T-cell (primary cell): ENCODE measurements at places on chromosomes 1 and 21.

DNA sequence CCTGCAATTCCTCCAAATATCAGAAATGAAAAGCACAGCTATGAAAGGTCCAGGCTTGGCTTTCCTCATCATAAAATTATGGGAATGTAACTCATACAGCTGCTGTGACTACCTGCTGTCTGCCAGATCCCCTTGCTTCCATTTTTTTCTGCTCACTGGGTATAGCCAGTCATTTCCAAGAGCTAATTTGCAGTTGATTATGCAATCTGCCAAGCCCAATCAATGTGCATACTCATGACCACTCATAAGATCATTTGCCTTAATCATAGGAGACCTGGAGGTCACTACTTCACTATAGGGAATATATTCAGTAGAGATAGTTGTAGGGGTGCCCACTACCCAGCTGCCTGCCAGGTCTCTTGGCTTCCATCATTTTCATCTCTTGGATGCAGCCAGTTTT, 417.7 kb upstream of the ZRANB2 start:
- no peak for DNase-seq

GRCh38 chr1:154736841-154737240, 128.9 kb upstream of the ADAR start:
- DNase-seq: no peak

DNA sequence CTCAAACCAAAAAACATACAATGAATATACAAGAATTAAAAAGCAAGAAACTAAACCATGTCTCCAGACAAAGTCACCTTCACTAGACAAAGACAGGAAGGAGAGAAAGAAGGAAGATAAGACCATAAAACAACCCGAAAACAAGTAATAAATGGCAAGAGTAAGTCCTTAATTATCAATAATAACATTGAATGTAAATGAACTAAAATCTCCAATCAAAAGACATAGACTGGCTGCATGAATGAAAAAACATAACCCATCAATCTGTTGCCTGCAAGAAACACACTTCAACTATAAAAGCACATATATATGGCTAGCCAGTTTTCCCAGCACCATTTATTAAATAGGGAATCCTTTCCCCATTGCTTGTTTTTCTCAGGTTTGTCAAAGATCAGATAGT, 100.8 kb upstream of the SAMSN1 start:
- no peak for DNase-seq

GRCh38 chr1:239306426-239306825, 79.9 kb upstream of the CHRM3 start:
- no peak for DNase-seq

DNA sequence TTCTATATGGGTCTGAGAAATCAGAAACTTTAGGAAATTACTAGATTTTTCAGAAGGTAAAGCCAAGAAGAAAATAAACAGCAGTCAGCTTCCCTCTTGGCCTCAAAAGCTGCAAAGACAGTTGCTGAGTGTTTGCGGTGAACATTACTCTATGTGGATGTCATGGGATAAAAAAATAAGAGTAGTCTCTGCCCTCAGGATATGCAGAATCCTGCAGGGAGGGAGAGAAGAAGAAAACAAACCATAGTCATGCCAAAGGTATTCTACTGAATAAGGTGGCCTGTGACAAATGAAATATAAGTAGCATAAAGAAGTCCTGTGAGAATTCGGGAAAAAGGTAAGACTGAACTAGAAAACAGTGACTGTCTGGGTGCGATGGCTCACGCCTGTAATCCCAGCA, 19.0 kb downstream of the YARS1 start:
- no peak for DNase-seq

DNA sequence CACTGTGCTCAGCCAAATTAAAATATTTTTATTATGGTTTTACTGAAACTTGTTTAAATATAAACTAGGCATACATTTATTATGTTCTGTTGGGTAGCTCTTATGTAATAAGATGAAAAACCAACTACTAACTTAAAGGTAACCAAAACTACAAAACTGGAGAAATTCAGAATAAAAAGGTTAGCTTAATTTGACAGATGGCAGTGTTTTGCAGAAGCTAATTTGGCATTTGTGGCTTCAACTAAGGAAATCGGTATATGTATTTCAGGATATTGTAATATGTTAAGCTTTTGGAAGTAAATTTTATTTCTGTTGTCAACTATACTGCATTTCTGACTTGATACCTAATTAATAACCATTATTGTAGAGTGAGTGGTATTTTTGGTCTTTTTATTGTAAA, 18.8 kb downstream of the USP25 start:
- DNase-seq: no peak

GRCh38 chr21:36788120-36788638, 89.3 kb downstream of the SIM2 start:
- no peak for DNase-seq

DNA sequence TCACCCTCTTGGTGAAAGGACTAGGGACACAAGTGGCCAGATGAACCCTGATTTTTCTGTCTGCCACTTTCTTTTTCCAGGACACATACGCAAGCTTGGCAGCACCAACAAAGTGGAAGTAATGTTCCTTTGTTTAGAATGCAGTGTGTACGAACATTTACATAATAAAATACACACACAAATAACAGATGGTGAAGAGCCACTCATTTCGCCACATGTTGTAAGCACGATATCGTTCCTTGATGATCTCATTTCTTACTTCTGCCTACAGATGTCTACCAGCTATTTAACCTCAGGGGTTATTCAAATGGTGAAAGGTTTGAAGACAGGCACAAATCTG, 670.2 kb upstream of the CXADR start:
- DNase-seq: no peak

DNA sequence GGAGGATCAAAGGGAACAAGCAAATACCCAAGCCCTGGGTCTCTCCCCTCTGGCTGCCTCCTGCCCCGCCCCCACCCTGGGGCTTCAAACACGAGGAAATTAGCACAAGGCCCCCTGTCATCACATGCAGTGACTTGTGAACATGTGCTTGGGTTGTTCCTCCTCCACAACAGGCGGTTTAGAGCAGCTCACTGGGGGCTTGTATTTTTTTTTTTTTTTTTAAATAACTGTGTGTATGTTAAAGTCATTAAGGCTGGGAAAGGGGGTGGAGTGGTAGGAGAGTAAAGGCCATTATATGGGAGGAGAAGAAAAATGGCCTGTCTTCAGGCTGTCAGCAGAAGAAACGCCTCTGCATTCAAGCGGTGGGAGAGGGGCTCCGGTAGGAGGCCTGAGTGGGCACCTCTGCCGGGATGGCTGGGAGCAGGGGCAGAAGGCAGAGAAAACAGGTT, 64.2 kb downstream of the PLXNA2 start:
- DNase-seq: no peak

DNA sequence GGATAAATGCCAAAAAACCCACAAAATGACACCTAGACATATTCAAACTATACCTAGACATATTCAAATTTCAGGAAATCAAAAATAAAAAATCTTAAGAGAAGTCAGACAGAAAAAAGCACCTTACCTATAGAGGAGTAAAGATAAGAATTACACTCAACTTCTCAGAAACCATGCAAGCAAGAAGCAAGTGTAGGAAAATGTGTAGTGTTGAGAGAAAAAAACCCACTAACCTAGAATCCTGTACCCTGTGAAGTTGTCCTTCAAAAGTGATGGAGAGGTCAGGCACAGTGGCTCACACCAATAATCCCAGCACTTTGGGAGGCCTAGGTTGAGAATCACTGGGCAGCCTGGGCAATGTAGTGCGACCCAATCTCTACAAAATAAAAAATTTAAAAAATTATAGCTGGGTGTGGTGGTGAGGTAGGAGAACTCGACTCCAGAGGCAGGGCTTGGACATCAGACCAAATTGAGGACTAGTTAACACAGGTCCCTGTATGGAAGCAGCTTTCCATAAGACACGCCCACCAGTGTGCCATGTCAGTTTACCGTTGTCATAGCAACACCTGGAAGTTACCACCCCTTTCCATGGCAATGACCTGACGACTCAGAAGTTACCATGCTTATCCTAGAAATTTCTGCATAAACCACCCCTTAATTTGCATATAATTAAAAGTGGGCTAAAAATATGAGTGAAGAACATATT, 20.7 kb downstream of the PDIK1L start:
- DNase-seq: no peak

- DNase-seq: no peak
Observed at GRCh38 chr1:231733672-231734071, 107.1 kb downstream of the DISC1 start.

- DNase-seq: no peak
Observed at GRCh38 chr1:197896301-197896700, 6.1 kb upstream of the C1orf53 start.

GRCh38 chr1:208242941-208243526, 1.1 kb downstream of the PLXNA2 start:
- no peak for DNase-seq

GRCh38 chr1:35605867-35606182, 32.7 kb downstream of the TFAP2E start:
- DNase-seq: no peak

- no peak for DNase-seq
Observed at GRCh38 chr1:20383631-20384030, 93.0 kb downstream of the VWA5B1 start.

- no peak for DNase-seq
Observed at GRCh38 chr1:154490317-154490716, 11.7 kb upstream of the TDRD10 start.

GRCh38 chr21:31671146-31671716, 11.7 kb downstream of the SOD1 start:
- DNase-seq: no peak

DNA sequence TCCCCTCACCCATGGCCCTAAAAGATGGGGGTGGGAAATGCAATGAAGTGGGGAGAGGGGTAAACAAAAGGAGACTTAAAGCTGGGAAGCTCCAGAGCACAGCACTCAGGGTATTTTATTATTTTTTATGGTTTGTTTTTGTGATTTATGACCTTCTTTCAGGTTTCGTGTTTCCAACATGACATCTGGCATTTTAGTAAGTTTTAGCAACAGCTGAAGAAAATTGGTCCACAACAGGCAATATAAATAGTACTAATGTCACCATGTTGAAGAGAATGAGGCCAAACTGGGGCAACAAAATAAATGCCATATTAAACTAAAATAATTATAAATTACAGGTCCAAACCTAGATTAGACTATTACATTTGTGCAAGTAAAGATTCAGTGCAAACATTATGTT, 56.3 kb downstream of the TBX15 start:
- no peak for DNase-seq

- DNase-seq: no peak
Observed at GRCh38 chr1:85578321-85579295, 2.0 kb upstream of the CCN1 start.

GRCh38 chr1:240169188-240169587, 77.5 kb downstream of the FMN2 start:
- no peak for DNase-seq

DNA sequence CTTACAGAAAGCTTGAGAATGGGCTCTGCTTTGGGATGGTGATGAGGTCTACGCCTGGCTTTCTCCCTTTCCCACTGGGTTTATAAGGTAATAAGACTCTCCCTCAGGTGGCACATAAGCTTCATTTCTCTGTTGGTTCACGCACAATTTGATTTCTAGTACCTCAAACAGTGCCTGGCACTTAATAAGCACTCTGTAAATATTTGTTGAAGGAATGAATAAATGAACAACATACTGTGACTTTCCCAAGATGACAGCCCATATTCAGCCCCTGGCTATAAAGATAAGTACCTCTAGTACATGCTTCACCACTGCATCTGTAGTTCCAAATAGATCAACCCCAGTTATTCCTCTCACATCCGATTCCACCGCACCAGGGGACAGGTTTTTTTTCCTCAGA, 17.8 kb downstream of the COPA start:
- no peak for DNase-seq

DNA sequence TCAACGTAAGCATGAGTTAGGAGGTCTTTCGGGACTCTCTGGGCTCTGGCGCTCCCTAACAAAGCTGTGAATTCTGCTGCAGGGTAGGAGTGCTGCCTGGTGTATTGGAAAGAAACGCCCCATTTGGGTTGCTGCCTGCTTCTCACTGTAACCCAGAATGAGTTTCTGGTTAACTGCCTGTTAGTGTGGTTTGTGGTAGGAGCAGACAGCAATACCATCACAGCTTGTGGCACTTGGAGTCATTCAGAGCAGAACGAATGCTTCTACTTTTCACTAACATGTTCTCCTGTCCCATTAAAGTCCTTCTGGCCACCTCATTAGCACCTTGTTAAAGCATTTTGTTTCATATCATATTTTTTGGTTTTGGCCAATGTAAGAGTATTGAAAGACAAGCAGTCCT, 18.1 kb downstream of the MAP3K7CL start:
- no peak for DNase-seq

- no peak for DNase-seq
Observed at GRCh38 chr1:3231826-3232225, 162.8 kb downstream of the PRDM16 start.
